T-cell (primary cell): ENCODE measurements at places on chromosomes 4 and X.
A peak's percentile ranks its signal among the peaks of the same experiment; 100 is the strongest.

DNA sequence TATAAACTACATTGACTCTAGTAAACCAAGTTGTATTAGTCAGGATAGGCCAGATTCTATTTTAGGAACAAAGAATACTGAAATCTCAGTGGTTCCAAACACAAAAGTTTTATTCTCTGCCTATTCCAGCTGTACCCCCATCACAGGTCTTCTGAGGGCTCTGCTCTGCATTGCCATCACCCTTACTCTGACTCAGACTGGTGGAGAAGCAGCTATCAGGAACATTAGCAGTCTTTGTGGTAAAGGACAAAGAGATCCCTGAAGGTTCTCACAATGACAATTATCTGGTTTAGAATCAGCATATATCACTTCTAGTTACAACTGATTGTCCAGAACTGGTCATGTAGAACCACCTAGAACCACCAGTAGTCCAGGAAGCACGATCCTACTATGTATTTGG lies 251.1 kb downstream of the GLUD2 start:
- DNase-seq = no peak

- DNase-seq = no peak
These were observed 5.6 kb downstream of the PDGFRA start for GRCh38 chr4:54234497-54235205.

- DNase-seq = no peak
These were observed 66.3 kb downstream of the SMC1A start for GRCh38 chrX:53356186-53356585.

DNA sequence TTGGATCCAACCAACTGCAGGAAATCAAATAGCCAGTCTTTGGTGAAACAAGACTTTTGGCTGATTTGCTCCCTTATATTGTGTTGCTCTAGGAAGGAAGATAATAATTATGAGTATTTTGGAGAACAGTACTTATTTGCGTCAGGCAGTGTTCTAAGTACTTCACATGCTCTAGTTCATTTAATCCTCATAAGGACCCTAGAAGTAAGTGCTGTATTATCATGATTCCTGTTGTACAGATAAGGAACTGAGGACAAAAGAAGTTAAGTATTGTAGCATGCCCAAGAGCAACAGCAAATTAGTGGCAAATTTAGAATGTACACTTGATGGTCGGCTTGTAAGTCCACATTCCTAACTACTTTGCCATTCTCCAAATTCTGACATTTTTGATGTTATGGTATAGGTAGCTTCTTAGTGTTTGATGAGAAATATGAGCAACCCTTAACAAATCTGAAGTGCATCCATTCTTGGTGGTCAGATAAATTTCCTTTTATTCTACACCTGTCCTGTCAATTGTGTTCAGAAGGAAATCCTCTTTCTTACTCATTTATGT lies 72.0 kb downstream of the SPRY1 start:
- DNase-seq = no peak

DNA sequence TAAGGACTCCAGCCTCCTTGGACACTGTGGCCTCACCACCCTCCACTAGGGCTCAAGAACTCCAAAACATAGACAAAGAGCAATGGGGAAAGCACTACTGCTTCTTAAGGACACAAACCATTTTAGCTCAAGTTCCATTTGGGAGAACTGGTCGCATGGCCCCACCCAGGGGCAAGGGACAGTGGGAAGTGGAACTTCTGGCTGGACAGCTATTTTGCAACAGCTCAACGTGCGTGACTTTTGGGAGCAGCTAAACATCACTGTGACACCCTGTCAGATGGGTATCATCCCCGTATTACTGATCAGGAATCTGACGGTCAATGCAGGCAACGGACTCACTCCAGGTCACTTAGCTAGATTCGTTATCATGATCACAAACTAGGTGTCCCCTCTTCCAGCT lies 9.0 kb upstream of the GLOD5 start:
- no peak for DNase-seq

- no peak for DNase-seq
These were observed 198.4 kb downstream of the MAML3 start for GRCh38 chr4:139955600-139955999.

DNA sequence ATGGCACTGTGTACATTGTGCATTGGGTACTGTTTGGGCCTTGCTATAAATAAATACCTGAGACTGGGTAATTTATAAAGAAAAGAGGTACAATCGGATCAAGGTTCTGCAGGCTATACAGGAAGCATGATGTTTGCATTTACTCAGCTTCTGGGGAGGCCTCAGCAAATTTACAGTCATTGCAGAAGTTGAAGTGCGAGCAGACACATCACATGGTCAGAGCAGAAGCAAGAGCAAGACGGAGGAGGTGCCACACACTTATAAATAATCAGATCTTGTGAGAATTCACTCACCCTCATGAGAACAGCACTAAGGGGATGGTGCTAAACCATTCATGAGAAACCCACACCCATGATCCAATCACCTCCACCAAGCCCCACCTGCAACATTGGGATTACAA lies 505.0 kb downstream of the ARAP2 start:
- no peak for DNase-seq

DNA sequence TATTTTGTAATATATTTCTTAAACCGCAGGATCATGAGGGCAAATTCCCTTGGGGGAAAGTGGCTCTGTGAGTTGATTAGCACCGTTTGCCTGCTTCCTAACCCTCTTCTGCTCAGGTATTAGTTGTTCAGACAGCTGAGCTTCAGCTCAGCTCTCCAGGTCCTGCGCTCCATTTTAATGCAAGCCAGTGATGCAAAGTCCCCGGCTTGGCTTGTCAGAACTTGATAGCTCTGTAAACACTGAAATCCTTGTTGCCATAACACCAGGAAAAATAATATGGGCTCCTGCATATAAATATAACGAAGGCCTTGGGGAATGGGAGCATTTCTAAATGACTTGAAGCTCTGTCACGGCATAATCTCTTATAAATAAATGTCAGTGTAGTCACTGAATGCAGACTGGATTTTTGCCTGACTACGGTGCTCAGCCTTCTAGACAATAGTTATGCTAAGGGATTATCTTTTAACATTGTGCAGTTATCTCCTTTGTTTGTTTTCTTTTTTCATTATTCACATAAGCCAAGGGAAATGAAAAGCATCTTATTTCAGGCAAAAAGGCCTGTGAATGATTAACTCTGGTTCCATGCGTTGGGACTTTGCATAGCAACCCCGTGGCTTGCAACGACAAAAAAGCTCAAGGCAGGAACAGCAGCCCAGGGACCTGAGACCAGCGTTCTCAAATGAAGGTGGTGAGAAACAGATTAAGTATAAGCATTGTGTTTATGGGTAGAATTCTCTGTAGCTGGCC lies 253.2 kb downstream of the SPRY1 start:
- DNase-seq = no peak

- DNase-seq = no peak
These were observed at the start of gene LIMCH1 for GRCh38 chr4:41538017-41538733. Gene LIMCH1, plus strand, starts transcription at chr4:41538157. Its CDS starts 67,839 bp downstream, at chr4:41605996.

DNA sequence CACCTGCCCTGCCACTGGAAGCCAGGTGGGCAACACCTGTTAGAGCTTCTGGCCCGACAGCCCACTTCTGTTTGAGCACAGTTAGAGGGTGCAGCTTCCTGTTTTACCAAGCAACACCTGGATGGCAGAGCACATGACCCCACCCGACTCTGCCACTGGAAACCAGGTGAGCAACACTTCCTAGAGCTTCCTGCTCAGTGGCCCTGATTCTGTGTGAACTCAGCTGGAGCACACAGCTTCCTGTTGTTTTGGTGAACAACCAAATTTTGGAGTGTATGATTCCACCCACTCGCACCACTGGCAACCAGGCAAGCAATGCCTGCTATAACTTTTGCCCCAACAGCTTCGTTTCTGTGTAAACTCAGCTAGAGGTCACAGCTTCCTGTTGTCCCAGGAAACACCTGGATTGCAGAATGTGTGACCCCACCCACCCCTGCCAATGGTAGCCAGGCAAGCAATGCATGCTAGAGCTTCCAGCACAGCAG lies 163.8 kb upstream of the KLF8 start:
- DNase-seq = no peak

DNA sequence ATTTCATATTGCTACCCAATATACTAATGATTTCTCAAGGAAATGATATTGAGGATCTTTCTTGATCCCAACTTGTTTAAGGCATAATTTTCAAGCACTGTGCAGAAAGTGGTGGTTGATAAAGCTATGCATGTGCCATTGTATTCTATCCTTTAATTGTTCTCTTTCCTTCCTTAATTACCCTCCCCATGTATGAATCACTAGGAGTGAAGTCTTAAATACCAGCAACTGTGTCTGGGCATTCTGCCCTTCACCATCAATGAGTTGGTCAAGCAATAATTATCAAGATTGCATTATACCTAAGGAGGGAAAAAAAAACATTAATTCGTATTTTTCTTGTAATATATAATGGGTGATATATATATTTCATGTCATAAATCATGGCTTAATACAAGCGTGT lies 111.8 kb upstream of the FRMPD4 start:
- no peak for DNase-seq

DNA sequence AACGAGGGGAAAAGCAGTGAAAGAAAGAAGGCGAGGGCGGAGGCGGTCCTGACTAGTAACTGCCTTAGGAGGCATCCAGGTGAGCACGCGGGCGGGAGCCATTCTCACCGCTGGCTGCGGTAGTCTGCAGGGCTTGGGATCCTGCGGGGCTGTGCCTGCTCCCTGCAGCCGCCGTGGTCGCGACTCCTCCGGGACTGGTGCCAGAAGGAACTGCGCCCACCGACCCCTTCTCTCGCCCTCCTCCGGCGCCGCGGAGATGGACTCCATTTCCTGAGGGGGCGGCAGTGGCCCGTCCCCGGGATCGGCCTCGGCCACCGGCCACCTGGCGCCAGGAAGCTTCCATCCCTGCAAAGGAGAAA lies 543 bp downstream of the NFXL1 start:
- DNase-seq = peak; percentile 5

DNA sequence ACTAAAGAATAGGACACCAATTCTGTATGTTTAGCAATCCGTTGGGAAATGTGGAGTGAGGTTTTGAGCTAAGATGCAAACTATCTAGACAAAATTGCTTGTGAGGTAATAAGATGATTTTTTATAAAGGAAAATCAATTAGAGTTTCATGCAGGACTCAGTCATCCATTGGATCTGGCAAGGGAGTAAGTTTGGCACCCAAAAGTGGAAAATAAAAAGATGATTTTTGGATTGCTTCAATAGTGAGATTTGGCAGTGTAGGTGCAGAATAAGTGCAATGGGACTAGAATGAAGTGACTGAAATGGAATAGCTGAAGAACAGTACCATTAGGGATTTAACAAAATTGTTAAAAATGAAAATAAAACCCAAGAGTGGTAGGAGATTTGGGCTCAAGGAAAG lies 290.5 kb upstream of the EPHA5 start:
- DNase-seq = no peak

- no peak for DNase-seq
These were observed 75.9 kb downstream of the COQ2 start for GRCh38 chr4:83208371-83209365.

DNA sequence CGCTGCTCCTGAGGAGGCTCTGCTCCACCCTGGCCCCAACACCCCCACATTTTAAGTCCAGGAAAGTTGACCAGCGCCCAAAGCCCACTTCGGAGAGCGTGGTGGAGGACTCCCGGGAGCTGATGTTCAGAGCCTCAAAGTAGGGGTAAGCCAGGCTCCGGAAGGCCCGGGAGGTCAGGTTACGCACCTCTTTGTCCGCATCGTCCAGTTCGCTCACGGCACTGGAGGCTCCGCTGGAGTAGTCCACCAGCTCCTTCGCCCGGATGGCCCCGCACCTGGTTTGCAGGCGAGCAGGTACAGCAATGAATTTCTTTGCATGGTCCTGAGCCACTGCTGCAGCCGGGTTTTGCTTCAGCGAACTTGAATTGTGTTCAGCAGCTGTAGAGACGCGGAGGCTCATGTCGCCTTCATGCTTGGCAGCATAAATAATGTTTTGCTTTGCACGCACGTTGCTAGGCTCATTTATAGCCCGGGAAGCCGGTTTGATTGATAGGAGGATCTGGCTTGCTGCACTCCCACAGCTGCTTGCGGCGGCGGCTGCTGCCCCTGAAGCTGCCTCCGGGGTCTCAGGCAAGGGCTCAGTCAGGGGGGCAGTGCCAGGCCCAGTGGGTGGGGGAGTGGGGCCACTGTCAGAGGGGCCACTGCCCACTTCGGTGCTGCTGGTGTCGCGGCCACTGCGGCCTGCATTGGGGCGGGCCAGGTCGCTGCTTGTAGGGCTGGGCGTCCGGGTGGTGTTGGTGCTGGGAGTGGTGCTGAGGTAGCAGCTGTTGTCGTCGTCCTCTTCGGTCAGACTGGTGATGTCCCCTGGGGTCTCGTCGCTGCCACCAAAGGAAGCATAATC lies 4.8 kb downstream of the C4orf54 start:
- DNase-seq = no peak

- no peak for DNase-seq
These were observed 10.0 kb downstream of the XAGE2 start for GRCh38 chrX:52378870-52379269.

DNA sequence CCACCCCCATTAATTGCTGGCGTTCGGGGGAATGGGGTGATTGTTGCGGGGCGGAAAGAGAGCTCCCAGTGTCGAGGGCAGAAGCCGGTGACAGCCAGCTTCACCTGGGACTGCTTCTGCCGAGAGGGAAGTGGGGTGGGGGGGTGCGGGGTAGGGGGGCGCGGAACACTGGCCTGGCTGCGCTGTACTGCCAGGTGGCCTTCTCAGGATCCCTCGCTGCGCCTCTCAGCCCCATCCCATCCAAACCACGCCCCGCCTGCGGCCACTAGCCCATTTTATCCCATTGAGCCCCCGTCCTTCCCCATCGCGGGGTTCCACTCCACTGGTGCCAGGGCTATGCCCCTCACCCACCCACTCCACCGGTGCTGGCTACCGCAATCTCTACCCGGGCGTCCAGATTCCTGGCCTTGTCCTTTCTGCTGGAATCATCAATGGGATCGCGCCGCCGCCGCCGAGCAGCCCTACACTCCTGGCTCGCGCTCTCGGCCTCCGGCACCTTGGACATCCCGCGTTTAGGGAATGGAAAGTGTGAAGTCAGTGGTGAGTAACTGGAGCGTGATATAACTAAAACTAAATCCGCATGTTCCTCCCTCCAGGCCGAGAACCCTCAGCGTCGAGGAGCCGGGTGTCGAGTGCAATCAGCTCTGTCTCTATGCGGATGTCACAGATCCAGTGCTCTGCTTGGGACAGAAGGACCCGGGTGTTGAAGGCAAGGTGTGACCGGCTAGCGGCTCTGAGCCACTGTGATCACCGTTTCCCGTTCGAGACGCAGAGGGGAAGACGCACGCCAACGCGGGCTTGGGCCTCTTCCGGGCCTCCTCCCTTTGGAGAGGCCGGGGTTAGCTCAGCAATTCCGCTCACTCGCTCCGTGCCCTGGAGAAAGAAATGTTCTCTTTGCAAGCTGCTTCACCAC lies 20.5 kb downstream of the NKX3-2 start:
- DNase-seq = no peak

DNA sequence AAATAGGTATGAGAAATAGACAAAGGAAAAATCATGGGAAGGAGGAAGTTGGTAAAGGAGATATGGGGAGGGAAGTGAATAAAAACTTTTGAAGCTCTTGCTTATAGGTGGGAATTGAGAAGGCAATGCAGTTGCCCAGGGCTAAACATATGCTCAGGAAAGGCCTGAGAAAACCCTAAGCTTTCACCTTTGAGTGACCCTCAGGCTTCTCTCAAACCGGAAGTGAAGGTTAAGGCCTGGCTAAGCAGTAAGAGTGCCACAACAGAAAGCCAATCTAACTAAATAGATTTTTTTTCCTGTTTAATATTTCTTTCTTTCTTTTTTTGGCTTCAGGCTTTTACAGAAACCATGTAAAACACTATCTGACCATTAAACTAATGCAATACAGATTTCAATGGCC lies 69.5 kb upstream of the GABRA3 start:
- DNase-seq = no peak
